HCT116 (cell line): ENCODE measurements at places on chromosomes 12 and 14. TPM values are rescaled to one million over a fixed set of nuclear protein-coding genes. Genes with fewer than 3 reads are reported as not detected.
A peak's percentile ranks its signal among the peaks of the same experiment; 100 is the strongest.

Gene NFYB
- 22.4 TPM for total RNA-seq

Gene SLC5A8
- not detected for total RNA-seq

Gene TAS2R7
- total RNA-seq = not detected

Gene PTCSC3
- total RNA-seq = not detected

DNA sequence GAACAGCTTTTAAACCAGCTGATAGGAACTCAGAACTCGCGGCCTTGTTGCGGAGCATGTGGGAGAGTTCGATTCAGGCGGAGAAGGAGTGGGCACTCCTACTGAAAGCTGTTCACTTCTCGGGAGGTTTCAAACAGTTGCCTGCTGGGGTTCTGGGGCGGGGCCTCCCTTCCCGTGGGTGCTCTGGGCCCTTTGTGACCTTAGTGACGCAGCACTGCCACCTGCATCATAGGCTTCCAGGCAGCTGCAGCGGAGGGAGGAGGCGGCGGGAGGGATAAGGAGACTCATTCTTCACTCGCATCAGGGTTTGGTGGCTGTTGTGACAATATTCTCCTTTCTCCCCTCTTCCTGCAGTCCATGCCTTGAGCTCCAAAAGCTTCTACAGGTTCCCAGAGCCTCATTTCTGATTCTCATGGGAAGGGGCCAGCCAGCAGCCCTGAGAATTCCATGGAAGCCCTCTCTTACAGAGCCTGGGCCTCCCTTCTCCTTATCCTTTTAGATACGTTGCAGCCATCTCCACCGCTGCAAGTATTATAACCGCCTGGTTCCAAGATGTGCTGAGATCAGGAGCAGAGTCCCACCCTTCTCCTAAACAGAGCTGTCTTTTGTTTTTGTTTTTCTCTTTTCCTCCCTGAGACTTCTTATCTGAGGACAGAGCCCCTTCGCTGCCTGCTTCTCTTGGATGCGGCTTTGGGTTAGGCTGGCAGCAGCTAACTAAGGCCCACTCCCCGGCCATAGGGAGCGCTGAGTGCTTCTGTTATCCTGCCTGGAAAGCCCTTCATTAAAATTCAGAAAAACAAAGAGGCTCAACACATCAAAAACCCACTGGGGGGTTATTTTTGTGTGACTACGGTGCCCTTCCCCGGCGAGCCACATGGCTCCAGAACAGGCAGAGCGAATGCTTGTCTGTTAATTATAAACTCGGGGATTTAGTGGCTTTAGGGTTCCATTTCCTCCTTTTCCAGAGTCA lies 67.6 kb upstream of the GPATCH2L start:
- H3K36me3 ChIP-seq = no peaks in the 10 kb centered on the region
- H3K4me1 ChIP-seq = no peaks in the 10 kb centered on the region
- no peak for DNase-seq
- no peak overlapping the region for H3K27ac ChIP-seq
- no peak overlapping the region for H3K4me3 ChIP-seq
- H3K27me3 ChIP-seq = no peaks in the 10 kb centered on the region

DNA sequence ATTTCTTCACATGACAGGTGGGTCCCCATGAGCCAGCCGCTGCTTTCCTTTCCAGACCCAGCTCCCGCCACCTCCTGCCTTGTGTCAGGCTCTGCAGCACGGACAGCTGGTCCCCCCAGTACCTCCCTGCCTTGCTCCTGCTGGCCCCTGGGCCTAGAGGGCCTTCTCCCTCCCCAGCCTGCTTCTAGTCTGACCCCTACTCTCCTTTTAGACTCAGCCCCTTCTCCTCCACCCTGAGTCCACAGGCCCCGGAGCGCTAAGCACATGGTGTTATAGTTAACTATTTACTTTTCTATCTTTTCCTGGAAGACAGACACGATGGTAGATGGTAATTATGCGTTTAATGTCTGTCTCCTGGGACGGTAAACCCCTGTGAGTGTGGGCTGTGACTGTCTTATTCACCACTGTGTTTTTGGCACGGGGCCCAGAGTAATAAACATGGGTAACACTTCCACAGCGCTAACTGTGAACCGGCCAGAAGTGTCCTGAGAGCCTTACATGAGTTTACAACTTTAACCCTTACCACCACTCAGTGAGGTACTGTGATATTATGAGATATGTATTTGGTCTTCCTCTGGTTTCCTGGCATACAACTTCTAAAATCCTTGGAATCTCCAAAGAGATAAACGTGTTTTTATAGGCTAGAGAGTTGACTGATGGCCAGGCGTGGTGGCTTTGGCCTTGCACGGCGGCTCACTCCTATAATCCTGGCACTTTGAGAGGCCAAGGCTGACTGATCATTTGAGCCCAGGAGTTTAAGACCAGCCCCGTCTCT lies 41.2 kb downstream of the DGLUCY start:
- H3K27ac ChIP-seq = peak overlapping the region; percentile 51
- H3K36me3 ChIP-seq = peaks cover 6% of the 10 kb centered on the region; the same call in 1 of the 2 replicates
- no peak overlapping the region for H3K4me3 ChIP-seq
- H3K4me1 ChIP-seq = peaks cover 14% of the 10 kb centered on the region

- no peaks in the 10 kb centered on the region for H3K27me3 ChIP-seq
- H3K27ac ChIP-seq = no peak overlapping the region
- no peak overlapping the region for H3K4me3 ChIP-seq
- DNase-seq = no peak
- H3K4me1 ChIP-seq = no peaks in the 10 kb centered on the region
Observed at GRCh38 chr12:49673446-49674317, 33.5 kb downstream of the FMNL3 start.

DNA sequence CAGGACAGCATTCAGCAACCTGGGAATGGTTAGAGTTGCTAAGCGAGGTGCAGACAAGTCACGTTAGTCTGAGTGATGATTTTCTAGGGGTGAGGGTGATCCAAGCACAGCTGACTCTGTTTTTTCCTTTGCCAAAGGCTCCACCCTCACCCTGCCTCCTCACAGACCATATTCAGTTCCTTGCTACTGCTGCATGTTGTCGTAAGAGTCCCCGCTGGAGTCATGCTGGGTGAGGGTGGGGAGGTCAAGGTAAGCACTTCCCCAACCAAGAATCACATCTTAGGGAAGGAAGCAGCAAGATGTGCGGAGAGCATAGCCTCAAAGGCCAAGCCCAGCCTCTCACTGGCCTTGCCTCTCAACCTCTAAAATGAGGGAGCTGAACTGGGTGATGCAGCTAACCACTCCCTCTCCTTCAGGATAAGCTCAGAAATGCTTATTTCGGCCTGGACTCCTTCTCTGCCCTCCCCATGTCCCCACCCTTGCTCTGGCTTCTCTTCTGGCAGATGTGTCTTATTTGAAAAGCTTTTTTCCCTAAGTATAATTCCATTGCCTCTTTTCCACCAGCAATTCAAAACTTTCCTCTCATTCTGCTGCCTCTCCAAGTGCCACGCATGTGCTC lies 66.9 kb upstream of the ACTN1 start:
- no peaks in the 10 kb centered on the region for H3K27me3 ChIP-seq
- no peak overlapping the region for H3K4me3 ChIP-seq
- DNase-seq = no peak
- no peak overlapping the region for H3K27ac ChIP-seq
- H3K36me3 ChIP-seq = no peaks in the 10 kb centered on the region

DNA sequence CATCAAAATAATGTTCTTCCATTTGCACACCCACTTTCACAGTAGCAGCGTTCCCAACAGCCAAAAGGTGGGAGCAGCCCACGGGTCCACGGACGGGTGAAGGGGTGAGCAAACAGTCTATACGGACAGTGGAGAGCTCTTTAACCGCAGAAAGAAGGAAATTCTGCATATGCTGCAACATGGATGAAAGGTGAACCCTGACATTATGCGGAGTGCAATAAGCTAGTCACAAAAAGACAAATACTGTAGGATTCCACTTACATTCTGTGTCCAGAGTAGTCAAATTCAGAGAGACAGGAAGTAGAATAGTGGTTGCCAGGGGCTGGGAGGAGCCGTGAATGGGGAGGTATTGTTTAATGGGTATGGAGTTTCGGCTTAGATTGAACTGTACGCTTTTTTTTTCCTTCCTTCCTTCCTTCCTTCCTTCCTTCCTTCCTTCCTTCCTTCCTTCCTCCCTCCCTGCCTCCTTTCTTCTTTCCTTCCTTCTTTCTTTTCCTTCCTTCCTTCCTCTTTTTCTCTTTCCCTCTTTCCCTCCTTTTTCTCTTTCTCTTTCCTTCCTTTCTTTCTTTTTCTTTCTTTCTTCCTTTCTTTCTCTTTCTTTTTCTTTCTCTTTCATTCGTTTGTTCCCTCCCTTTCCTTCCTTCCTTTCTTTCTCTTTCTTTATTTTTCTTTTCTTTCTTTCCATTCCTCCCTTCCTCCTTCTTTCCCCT lies 15.8 kb upstream of the ANKRD9 start:
- peak overlapping the region; percentile 74 for H3K4me3 ChIP-seq
- peak overlapping the region; percentile 86 for H3K27ac ChIP-seq
- H3K4me1 ChIP-seq = peaks cover 54% of the 10 kb centered on the region
- no peaks in the 10 kb centered on the region for H3K36me3 ChIP-seq
- no peaks in the 10 kb centered on the region for H3K27me3 ChIP-seq
- DNase-seq = peak; percentile 39

DNA sequence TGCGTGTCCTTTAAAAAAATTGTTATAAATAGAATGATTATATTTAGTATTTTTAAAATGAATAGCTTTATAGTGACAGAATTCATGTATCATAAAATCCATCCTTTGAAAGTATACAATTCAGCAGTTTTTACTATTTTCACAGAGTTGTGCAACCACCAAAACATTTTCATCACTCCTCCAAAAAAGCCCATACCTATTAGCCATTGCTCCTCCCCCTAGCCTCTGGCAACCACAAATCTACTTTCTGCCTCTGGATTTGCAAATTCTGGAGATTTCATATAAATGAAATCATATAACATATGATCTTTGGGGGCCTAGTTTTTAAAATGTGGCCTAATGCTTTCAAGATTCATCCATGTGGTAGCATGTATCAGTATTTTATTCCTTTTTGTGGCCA lies 117.9 kb upstream of the MED13L start:
- no peaks in the 10 kb centered on the region for H3K36me3 ChIP-seq
- DNase-seq = no peak
- no peak overlapping the region for H3K27ac ChIP-seq
- peaks cover 23% of the 10 kb centered on the region for H3K4me1 ChIP-seq

- no peak for DNase-seq
- no peaks in the 10 kb centered on the region for H3K4me1 ChIP-seq
- no peak overlapping the region for H3K27ac ChIP-seq
- H3K4me3 ChIP-seq = no peak overlapping the region
Observed at GRCh38 chr12:8475508-8476203, 19.9 kb downstream of the CLEC6A start.

- no peaks in the 10 kb centered on the region for H3K27me3 ChIP-seq
- H3K4me1 ChIP-seq = peaks cover 13% of the 10 kb centered on the region
- no peak overlapping the region for H3K27ac ChIP-seq
- DNase-seq = no peak
- H3K4me3 ChIP-seq = no peak overlapping the region
Observed at GRCh38 chr14:57266065-57266464, 2.6 kb downstream of the EXOC5 start.

- no peaks in the 10 kb centered on the region for H3K36me3 ChIP-seq
- no peak overlapping the region for H3K4me3 ChIP-seq
- H3K4me1 ChIP-seq = peaks cover 5% of the 10 kb centered on the region; the same call in 1 of the 2 replicates
- DNase-seq = no peak
- H3K27ac ChIP-seq = no peak overlapping the region
Observed at GRCh38 chr12:119169150-119169549, 9.6 kb upstream of the HSPB8 start.

DNA sequence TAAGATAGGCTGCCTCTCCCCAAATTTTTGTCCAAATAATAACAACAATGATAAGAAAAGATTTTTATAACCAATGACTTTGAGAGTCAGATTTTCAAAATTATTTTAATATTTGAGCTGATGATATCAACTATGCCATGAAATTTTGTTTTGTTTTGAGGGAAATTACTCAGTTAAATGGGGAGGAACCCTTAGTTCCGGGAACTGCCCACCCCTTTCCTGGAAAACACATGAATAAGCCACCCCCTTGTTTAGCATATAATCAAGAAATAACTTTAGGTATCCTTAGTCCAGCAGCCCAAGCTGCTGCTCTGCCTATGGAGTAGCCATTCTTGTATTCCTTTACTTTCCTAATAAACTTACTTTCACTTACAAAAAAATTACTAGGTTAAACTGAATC lies 61.4 kb downstream of the HMGA2 start:
- peak overlapping the region; percentile 81 for H3K27ac ChIP-seq
- no peak overlapping the region for H3K4me3 ChIP-seq
- peaks cover 97% of the 10 kb centered on the region for H3K4me1 ChIP-seq
- no peaks in the 10 kb centered on the region for H3K27me3 ChIP-seq

DNA sequence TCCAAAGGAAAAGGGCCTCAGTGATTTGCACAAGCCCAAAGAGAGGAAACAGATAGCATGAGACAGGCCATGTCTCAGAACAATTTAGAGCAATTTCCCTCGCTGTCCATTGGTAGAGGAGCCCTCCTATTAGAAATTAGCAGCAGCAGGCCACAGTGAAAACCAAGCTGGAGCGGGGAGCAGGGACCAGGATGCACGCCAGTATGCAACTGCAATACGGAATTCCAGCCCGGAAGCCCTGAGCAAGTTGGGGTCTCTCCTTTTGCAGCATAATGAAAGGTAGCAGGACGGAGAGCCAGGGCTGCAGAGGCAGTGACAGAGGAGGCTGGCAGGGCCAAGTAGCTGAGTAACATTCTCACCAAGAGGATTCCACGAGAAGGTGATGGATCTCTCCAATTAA lies 84.9 kb upstream of the CLMN start:
- H3K36me3 ChIP-seq = no peaks in the 10 kb centered on the region
- no peak overlapping the region for H3K4me3 ChIP-seq
- no peak overlapping the region for H3K27ac ChIP-seq
- DNase-seq = no peak
- H3K27me3 ChIP-seq = peaks cover 6% of the 10 kb centered on the region; the same call in 1 of the 2 replicates

- no peaks in the 10 kb centered on the region for H3K4me1 ChIP-seq
- no peak for DNase-seq
- no peaks in the 10 kb centered on the region for H3K27me3 ChIP-seq
- no peak overlapping the region for H3K4me3 ChIP-seq
Observed at GRCh38 chr12:71694099-71694820, 8.4 kb downstream of the TMEM19 start.

- H3K4me3 ChIP-seq = no peak overlapping the region
- no peaks in the 10 kb centered on the region for H3K36me3 ChIP-seq
- no peaks in the 10 kb centered on the region for H3K4me1 ChIP-seq
- H3K27ac ChIP-seq = no peak overlapping the region
- DNase-seq = no peak
- no peaks in the 10 kb centered on the region for H3K27me3 ChIP-seq
Observed at GRCh38 chr12:45637242-45637641, 92.3 kb upstream of the ARID2 start.

- no peaks in the 10 kb centered on the region for H3K27me3 ChIP-seq
- H3K4me1 ChIP-seq = no peaks in the 10 kb centered on the region
- no peaks in the 10 kb centered on the region for H3K36me3 ChIP-seq
- DNase-seq = no peak
Observed at GRCh38 chr12:83378186-83378727, 691.6 kb downstream of the TMTC2 start.

DNA sequence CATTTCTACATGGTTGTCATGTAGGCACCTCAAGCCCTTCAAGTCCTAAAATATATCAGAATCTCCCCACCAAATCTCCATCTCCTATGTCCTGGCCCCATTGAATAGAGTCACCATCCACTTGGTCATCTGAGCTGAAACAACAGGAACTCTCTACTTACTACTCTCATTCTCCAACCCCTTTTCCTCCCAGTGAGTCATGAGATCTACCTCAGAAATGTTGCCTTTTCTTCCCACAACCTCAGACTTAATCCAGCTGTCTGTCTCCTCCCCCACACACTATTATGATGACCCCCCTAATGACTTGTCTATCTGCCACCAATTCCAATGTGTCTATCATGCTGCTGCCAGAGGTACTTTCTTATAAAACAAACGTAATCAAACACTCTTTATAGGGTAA lies 72.3 kb upstream of the TMEM263 start:
- DNase-seq = no peak
- H3K4me1 ChIP-seq = no peaks in the 10 kb centered on the region
- H3K27me3 ChIP-seq = no peaks in the 10 kb centered on the region
- no peak overlapping the region for H3K27ac ChIP-seq
- no peaks in the 10 kb centered on the region for H3K36me3 ChIP-seq
- H3K4me3 ChIP-seq = no peak overlapping the region
